ENCODE measurements at places on chromosomes 7 and 10.
A peak's percentile ranks its signal among the peaks of the same experiment; 100 is the strongest.

- no peak for DNase-seq
Measured at GRCh38 chr10:3889961-3890522, 105.0 kb upstream of the KLF6 start.

DNA sequence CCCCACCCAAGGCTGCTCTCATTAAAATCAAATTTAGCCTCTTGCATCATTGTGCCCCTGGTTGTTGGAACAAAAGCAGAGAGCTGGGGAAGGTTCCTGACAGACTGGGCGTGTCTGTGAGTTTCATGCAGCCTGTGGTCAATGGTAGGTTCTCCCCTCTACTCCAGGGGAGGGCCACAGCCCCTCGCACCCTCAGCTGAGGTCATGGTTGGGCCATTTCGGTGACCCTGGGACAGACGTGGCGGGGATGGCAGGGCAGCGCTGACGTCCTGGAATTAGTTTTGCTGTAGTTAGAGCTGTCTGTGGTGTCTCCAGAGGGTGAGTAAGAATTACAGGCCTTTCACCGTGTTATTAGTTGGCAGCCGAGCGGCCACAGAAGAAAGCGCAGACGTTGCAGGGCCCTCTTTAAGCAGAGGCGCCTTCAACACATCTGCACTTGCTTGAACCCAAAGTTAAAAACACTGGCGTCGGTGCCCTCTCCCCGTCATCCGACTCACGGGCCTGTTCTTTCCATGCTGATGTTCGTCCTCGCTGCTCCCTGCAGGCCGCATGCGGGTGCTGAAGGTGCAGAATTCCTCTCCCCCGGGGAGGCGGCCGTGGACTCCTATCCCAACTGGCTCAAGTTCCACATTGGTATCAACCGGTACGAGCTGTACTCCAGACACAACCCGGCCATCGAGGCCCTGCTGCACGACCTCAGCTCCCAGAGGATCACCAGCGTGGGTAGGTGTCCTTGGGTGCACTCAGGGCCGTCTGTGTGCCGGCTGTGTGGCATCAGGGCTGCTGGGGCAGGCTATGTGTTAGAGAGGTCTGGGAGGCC lies 2.8 kb downstream of the FAM20C start:
- no peak for DNase-seq

- DNase-seq, result no peak
Measured at GRCh38 chr10:35351021-35351420, 14.7 kb downstream of the CCNY start.

DNA sequence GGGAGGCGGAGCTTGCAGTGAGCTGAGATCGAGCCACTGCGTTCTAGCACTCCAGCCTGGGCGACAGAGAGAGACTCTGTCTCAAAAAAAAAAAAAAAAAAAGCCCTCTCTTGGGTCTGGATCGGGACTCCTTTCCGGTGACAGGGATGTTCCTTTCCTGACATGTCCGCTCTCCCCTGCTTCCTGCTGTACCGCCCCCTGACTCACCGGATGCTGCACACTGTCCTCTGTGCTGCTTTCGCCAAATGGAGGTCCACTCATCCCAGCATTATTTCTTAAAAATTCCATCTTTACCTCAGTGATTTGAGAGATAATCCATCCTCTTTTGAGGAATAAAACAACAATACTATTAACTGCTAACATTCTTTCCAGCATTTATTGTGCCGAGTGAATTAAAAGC lies 113.8 kb upstream of the EEPD1 start:
- no peak for DNase-seq

DNA sequence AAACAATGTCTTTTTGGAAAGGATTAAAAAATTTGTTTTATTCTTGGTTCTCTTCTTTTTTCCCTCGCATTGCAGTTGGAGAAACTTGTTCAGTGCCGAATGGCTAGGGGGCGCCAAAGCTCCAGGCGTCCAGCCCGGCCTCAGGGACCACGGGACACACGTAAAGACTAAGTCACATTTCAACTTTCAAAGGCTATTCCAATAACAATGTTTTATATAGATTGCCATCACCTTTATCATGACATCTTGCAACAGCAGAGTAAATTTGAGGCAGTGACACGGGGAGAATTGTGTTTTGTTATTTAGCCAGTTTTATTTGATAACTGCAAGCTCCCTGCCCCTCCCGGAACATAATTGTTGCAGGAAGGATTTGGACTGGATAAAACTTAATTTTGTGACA lies 2.2 kb upstream of the IGFBP3 start:
- DNase-seq, result peak; percentile 12

DNA sequence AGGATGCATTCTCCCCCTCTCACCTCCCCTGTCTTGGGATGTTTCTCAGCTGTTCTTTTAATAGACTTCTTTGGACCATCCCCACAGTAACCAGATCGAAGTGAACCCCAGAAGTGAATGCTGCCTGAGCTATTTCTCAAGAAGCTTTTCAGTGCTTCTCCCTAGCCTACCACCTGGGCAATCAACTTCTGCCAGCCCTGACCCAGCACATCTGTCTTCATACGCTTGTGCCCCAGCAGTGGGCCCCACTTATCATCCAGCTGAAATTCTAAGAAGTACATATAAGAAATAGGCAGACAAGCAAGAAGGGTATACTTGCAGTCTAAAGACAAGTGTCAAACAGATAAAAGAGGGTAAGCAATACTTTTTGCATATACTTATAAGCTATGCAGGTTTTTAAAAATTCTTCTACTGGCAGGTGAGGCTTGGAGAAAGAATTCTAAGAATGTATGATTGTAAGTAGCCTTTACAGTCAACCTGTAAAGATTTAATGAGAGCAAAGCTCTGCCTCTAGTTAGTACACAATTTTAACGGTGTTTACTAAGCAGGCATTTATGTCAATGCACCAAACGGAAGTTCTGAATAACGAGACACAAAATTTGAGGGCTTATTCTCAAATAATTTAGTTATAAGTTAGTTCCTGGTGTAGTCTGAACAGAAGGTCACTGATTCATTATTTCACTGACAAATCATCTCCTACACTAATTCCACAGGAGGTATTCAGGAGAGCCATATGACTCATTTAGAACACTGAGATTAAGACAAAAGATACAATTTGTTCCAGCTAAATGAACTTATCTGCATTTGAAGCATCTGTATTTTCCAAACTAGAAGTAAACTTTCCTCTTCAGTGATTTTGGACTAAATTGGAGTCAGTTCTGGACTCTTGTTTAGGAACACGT lies 83.3 kb downstream of the RNLS start:
- no peak for DNase-seq

- no peak for DNase-seq
Measured at GRCh38 chr7:67595431-67596180, 599.0 kb downstream of the TYW1 start.

DNA sequence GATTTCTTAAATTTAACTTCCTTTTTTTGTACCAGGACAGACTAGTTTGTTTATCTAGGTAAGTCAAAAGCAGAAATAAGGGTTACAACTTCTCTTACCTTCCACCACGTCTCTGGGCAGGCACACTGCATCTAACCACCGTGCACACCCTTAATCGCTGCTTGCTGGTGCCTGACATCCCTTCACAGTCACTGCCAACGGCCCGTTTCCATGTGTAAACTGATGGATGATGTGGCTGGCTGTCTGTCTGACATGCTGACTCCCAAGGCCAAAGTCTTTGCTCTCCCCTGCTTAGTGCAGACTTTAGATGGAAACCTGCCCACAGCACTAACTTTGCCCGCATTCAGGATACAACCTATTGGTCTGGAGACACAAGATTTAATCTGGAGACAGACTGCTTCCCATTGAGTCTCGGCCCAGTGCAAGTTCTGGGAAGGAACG lies 1.1 kb downstream of the TMEM273 start:
- no peak for DNase-seq

- DNase-seq, result no peak
Measured at GRCh38 chr7:159158888-159159405, 14.3 kb upstream of the VIPR2 start.

DNA sequence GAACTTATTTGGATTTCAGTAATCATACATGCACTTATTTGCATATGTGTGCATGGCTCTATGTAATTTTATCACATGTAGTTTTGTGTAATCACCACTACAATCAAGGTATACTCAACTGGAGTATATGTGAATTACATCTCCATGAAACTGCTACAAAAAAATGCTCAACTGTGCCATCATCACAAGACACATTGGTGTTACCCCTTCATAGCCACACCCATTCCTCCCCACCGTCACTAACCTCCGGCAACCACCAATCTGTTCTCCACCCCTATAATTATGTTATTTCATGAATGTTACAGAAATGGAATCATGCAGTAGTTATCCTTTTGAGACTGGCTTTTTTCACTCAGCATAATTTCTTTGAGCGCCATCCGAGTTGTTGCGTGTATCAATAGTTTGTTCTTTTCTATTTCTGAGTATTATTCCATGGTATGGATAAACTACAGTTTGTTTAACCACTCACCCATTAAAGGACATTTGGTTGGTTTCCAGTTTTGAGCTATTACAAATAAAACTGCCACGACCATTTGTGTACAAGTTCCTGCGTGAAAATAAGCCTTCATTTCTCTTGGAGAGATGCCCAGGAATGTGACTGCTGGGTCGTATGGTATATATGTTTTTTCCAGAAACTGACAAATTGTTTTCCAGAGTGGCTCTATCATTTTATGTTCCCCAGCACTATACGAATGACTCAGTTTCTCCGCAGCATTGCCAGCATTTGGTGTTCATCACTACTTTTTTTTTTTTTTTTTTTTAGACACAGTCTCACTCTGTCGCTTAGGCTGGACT lies 11.3 kb upstream of the SMO start:
- no peak for DNase-seq

DNA sequence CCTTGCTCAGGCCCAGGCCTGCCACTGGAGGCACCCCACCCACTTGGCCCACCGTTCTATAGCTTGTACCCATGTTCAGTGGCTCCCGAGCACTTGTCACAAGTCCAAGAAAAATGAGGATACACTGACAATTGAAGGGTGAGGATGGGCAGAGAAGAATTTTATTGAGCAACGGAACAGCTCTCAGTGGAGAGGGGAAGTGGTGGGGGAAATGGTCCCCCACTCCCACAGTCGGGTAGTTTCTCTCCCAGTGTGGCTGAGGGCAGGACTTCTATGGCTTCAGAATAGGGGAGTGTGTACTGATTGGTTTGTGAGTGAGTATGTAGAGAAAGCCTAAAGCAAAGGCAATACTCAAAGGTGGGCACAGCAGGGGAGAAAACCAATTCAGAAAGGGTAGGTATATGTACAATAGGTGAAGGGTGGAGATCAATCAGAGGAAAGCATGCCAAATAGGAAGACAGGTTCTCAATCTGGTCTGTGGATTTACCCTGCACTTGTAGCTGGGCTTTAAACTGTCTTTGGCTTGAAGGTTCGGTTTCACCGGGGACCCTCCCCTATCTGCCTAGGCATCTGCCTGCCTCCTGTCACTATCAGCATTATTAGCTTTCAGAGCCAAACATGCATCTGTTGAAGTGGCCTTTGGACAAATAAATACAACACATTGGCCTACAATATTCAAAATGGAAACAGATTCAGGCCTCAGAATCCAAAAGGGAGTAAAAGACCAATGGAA lies 8.9 kb upstream of the TSPAN13 start:
- no peak for DNase-seq

GRCh38 chr7:113945018-113945938 lies 26.5 kb upstream of the PPP1R3A start:
- no peak for DNase-seq

DNA sequence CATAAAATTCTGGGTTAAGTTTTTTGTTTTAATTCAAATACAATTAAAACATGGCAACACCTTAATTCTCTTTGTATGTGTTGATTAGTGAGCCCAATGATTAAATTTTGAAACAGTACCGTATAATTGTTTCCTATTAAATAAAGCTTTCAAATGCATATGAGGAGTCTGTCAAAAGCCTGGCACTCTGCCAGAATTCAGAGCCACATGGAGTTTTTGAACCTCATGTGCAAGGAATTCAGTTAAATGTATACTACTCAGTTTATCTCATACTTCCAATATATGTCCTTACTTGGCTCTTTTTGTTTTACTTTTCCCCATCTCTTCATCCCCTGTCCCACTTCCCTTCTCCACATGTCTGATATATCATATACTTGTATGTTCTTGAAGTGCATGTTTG lies 165.6 kb upstream of the FAM3C start:
- no peak for DNase-seq

DNA sequence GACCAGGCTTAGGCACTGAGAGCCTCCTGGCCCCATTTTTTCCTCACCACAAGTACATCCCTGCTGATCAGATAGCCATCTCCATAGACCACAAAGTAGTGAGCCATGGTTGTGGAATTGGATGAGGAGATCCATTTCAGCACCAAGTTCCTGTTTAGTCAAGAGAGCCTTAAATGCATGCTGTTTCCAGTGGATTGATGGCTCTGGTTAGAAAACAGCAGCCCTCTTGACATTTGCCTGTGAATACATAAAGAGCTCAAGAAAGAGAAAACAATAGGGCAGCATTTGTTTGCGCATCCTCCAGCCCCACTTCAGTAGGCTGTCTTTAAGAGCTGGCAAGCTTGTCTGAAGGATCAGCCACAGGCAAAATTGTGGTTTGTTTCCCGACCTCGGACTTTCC lies 251.2 kb downstream of the POU6F2 start:
- peak; percentile 89 for DNase-seq

DNA sequence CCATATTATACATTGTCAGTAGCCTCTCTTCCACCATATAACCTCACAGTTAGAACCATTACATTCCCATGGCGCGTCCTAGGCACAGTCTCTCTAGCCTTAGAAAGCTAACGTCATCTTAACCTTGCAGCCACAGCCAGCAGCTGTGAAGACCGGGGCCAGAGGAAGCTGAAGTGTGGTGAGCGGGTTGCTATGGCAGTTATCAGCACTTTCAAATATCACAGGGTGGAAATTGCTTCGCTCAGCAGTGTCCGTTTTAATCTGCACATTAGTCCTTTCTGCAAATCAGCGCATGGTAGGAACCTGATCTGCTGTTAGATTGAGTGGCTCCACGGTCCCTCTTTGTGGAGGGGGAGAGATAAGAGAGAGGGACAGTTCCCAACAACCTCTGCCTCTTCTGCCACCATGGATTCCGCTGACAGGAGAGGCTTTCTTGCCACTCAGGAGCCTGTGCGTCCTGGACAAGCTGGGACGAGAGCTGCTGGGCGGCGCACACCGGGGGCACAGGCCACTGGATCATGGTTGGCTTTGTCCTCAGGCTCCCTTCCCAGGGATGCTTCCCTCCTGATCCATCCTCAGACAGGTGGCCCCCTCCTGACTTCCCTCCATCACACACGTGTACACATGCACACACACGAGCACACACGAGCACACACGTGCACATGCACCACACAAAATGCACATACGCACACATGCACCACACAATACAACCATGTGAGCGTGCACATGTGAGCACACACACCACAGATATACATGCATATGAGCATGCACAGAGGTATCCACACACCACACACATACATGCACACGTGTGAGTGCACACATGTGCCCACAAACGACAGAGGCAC lies 93.8 kb downstream of the WDR37 start:
- no peak for DNase-seq

GRCh38 chr10:51937308-51938140 lies 238.1 kb upstream of the CSTF2T start:
- no peak for DNase-seq

- no peak for DNase-seq
Measured at GRCh38 chr7:51228386-51228958, 88.1 kb downstream of the COBL start.

DNA sequence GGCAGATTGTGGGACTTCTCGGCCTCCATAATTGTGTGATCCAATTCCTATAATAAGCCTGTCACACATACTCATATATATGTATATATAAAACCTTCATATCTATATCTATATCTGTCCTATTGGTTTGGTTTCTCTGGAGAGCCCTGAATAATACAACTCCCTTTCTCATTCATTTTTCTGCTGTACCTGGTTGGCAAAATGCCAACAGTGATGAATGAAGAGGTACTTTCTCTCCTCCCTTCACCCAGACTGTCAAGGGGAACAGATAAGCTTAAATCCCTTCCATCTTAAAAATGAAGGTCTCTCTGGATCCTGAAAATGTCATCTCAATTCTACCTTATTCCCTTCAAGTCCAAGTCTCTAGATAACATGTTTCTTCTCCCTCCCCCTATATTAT lies 60.3 kb upstream of the FOXP2 start:
- DNase-seq, result no peak
